ENCODE measurements at places on chromosomes 16 and 17.
A peak's percentile ranks its signal among the peaks of the same experiment; 100 is the strongest.

GRCh38 chr17:49280061-49280460 lies 49.5 kb upstream of the PHOSPHO1 start:
- DNase-seq = no peak

DNA sequence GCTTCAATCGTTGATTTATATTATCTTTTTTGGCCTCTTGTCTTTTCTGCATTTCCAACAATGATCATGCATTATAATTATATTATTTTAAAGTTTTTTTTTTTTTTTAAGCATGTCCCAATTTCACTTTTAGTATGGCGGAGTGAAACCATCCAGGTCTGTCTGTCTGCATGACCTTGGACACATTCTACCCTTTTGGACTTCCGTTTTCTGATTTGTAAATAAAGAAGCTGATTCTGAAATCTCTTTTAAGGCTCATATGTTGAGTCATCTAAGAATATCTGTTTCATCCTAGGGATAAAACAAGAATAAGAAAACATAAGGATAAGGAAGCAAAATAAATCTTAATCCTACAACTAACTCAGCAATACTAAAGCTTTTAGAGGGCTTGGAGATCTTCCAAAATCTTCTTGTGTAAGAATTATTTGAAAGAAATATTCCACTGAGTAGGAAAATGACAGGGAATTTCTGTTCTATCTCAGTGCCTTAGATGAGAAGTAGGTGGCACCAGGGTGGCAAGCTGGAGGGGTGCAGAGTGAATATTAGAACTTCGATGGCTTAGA lies 195.7 kb upstream of the TOX3 start:
- no peak for DNase-seq

DNA sequence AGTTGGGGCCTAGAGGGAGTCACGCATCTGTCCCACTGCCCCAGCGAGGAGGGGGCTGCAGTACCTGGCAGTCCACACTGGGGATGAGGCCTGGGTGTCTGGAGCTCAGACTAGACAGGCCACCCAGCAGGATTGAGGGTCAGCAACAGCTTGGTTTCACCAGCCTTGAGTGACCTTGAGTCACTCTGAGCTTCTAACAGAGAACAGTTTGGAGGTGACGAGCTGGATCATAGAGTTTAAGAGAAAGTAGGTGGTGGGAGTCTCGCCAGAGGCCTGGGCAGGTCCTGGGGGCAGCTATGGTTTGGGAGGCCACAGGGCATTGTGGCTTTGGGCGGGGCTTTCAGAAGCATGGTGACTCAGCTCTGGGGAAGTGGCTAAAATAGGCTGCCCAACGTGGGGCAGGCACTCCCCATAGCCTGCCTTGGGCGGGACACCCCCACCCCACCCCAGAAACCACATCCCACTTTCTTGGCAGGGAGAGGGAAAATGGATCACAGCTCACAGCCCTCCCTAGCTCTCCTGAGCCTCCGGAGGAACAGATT lies 20.5 kb downstream of the CDC42EP4 start:
- DNase-seq = peak; percentile 85

DNA sequence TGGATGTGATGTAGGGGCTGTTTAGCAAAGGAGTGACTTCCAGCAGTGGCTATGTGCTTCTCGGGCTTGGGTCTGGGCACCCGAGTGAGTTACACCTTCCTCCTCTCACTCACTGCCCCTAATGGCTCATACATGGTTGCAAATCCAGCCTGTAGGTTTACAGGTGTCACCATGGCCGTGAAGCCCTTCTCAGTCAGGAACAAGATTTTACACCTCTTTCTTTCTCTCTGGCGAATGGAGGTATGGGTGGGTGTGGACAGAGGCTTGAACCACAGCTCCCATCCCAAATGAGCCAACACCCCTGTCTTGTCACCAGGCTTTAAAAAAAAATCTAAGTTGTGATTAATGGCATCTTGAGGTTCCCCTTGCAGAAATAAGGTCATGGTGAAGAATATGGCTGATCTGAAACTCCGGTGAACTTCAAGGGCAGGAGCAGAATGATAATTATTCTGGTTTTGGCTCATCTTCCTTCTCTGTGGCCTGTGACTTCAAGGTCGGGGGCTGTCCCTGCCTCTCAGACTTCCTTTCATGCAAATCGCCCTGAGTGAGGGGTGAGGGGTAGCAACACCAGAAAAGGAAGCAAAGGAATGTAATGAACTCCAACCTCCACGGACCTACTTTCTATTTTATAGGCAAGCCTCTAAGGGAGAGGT lies 331.2 kb downstream of the MAF start:
- no peak for DNase-seq

- no peak for DNase-seq
These were observed 1.1 kb upstream of the NDUFAB1 start for GRCh38 chr16:23597003-23597756.

Measured in lower lobe of right lung (tissue), 2 donors.